ENCODE measurements at places on chromosomes 5 and 9. TPM values are rescaled to one million over a fixed set of nuclear protein-coding genes. Genes with fewer than 3 reads are reported as not detected.

GRCh38 chr5:50550993-50551392 is 109.9 kb upstream of the EMB start:
- H3K4me1 ChIP-seq, result peaks cover 10% of the 10 kb centered on the region
- no peaks in the 10 kb centered on the region for H3K36me3 ChIP-seq
- H3K27ac ChIP-seq, result no peak overlapping the region

DNA sequence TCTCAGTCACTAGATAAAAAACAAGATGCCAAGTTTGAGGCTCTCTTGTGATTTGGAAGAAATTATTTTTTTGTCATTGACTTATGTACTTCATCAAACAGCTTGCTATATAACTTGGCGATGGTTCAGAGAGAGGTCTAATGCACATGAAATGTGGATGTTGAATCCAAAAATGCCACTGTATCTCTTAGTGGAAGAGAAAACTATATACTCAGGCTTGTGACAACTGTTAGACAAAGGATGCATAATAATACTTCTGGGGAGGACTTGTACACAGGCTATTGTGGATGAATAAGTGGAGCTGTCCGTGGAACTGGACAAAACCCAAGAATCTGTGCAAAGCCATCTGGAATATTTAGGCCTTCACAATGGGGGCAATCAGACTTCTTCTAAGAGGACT is 162.9 kb upstream of the NMUR2 start:
- H3K27ac ChIP-seq, result no peak overlapping the region
- H3K36me3 ChIP-seq, result no peaks in the 10 kb centered on the region
- no peak for DNase-seq

DNA sequence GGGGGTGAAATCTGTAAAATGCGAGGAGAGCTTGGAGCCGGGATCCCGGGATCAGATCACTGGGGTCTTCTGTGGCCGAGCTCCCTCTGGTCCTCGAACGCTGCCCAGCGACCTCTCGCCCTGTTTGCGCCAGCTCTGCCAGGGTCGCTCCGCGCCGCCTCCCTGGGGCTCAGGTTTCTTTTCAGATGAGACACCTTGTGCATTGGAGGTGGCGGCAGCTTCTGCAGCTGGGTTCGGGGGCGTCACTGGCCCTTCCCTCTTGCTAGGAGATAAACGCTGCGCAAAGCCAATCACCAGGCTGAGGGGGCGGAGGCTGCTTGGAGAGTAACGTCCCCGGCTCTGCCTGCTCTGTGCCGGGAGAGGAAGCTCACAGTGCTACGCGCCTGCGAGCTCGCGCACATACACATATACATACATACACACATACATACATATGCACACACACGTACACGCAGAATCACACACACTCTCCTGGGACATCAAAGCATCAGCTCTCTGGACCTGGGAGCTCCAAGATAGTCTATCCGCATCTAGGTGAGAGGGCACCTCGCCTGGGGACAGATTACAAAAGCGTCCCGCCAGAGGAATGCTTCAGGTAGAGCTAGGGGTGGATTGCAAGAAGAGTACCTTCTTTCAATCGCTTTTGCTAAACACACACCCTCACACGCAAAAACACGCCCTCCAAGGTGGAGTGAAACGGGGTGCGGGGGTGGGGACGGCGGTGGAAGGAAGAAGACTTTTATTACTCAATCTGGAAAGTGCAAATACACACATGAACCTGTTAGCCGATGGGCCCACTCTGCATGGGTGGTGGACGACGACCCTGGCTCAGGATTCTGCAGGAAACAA is at the start of gene ST8SIA4:
ST8SIA4 (minus strand) TSS at position 244 of the 849 bp plus-strand sequence. CDS start 327 bp downstream, outside the sequence.
- peak; percentile 97 for DNase-seq
- H3K27me3 ChIP-seq, result no peaks in the 10 kb centered on the region
- peaks cover 23% of the 10 kb centered on the region for H3K36me3 ChIP-seq

GRCh38 chr9:14348123-14348372 is 34.1 kb upstream of the NFIB start:
- no peaks in the 10 kb centered on the region for H3K36me3 ChIP-seq
- H3K4me3 ChIP-seq, result no peak overlapping the region
- DNase-seq, result no peak
- no peaks in the 10 kb centered on the region for H3K4me1 ChIP-seq
- peaks cover 60% of the 10 kb centered on the region for H3K27me3 ChIP-seq

DNA sequence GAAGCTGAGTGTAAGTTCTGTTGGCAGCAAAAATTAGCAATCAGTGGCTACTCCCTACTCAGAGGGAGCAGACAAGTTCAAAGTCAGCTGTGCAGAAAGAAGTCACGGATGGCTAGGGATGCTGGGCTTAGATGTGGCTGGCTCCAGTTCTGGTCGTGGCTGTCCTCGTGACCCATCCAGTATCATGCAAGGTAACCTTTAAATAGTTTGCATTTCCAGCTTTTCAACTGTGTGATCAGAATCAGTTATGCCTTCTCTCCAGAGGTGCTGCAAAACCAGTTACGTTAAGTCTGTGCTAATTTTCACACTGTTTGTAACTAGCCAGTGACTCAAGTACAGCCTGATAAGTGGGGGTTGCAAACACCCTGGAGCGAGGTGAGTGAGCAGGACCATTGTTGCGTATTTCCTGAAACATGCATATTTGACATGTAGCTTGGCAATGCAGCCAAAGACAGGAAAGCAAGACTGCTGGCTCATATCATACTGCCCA is 302.4 kb downstream of the ATPSCKMT start:
- H3K27me3 ChIP-seq, result no peaks in the 10 kb centered on the region
- no peaks in the 10 kb centered on the region for H3K36me3 ChIP-seq
- H3K4me1 ChIP-seq, result no peaks in the 10 kb centered on the region
- H3K4me3 ChIP-seq, result no peak overlapping the region

DNA sequence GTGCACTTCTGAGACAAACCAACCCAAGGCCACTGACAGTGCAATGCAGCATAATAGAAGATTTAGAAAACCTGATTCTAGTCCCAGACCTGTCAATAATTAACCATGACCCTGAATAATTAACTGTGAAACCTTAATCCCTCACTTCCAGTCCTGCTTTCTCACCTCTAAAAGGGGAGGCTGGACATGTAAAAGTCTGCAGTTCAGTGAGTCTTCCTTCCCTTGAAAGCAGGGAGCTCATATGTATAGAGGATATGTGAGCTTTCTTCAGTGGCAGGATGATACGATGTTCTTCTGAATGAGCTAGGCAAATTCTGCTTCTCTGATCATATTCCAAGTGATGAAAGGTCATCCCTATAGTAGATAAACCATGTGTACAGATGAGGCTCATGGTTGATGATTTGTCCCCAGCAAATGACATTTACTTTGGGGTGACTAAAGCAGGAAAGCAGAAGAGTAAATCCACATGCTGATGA is 2.9 kb downstream of the KCNV2 start:
- no peaks in the 10 kb centered on the region for H3K4me1 ChIP-seq
- no peaks in the 10 kb centered on the region for H3K27me3 ChIP-seq
- no peak overlapping the region for H3K4me3 ChIP-seq
- DNase-seq, result no peak
- no peak overlapping the region for H3K27ac ChIP-seq
- peaks cover 4% of the 10 kb centered on the region for H3K36me3 ChIP-seq

DNA sequence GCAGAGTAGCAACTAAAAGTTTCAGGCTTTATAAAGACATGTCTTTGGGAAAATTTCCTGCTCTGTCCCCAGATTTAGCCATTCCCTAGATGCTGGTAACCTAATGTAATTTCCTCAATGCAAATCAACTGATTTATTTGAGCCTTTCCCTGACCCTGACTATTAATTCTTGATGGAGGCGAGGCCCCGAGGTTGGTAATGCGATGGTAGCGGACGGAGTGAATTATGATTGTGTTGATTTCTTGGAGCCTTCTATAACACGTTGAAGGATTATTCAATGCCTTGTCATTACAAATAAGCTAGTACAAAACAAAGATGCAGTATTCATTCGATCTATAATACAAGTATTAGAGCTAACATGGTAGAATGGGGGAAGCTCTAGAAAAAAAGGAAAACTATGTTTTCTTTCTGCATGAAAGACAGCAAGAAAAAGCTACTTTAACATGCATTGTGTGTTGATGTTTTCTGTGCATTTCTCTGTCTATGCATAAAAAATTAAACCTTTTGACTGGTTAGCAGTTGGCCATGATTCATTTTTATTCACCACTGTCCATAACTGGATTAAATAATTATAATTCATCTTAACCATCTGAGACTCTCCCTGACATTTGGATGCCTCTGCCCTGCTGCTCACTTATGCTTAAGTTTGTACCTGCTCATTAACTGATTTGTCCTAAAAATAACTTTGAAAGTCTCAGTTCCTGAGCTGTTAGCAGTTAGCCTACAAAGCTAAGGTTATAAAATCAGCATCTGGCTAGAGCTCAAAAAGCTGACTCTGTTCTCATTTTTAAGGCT is 490.2 kb upstream of the NUDT12 start:
- no peak overlapping the region for H3K27ac ChIP-seq
- no peak overlapping the region for H3K4me3 ChIP-seq
- DNase-seq, result no peak
- no peaks in the 10 kb centered on the region for H3K4me1 ChIP-seq

DNA sequence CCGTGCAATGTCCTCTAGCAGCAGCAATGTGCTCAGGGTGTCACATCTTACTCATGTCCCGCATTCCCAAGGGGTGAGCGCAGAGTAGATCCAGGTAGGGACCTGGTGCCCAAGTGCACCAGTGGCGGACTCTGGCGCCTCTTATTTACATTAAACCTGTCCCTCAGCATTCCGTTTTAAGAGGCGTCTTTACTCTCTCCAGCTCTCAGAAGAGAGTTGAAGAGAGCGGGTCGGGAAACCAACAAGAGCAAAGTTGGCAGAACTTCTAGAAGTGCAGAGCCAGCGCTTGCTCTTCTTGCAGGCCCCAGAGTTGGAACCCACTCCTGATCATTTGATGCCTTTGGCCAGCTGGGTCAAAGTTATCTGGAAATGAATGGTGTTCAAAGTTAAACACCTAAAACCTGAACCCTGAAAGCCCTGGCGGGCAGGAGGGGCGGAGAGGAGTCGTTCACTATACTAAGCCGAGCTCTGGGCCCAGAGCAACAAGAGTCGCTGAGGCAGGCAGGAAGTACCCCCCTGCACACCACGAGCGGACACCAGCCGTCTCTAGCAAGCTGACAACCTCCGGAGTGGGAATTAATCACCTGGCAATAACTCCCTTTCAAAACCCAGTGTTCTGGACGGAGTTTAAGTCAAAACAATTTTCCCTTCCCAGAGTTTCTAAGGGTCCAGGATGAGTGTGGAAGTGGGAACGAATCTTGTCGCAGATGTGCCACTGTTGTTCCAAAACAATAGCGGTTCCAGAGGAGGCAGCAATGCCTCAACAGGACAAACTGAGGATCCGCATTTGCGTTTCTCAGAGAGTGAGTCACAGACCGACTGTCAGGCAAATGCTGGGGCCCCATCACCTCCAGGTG is 122.8 kb downstream of the TMEM161B start:
- peaks cover 20% of the 10 kb centered on the region for H3K4me1 ChIP-seq
- peak overlapping the region; percentile 64 for H3K4me3 ChIP-seq
- H3K27me3 ChIP-seq, result peaks cover 38% of the 10 kb centered on the region
- DNase-seq, result peak; percentile 61
- H3K27ac ChIP-seq, result no peak overlapping the region

GRCh38 chr5:65924366-65925043 is 1.9 kb upstream of the ERBIN start:
- peaks cover 17% of the 10 kb centered on the region for H3K4me1 ChIP-seq
- DNase-seq, result no peak
- H3K27ac ChIP-seq, result peak overlapping the region; percentile 87

The PCDHGC5 gene
- not detected for total RNA-seq

The INSL6 gene
- total RNA-seq, result not detected

The TEX48 gene
- 0.56 TPM for total RNA-seq

Data from activated CD4-positive, alpha-beta T cell treated with anti-CD3 and anti-CD28 coated beads, Interleukin-2, amount 10 ng/mL, durations not matched to agents 24 days and 14 days (primary cell).